AG04450 (cell line): ENCODE measurements at places on chromosomes 1 and 21.

DNA sequence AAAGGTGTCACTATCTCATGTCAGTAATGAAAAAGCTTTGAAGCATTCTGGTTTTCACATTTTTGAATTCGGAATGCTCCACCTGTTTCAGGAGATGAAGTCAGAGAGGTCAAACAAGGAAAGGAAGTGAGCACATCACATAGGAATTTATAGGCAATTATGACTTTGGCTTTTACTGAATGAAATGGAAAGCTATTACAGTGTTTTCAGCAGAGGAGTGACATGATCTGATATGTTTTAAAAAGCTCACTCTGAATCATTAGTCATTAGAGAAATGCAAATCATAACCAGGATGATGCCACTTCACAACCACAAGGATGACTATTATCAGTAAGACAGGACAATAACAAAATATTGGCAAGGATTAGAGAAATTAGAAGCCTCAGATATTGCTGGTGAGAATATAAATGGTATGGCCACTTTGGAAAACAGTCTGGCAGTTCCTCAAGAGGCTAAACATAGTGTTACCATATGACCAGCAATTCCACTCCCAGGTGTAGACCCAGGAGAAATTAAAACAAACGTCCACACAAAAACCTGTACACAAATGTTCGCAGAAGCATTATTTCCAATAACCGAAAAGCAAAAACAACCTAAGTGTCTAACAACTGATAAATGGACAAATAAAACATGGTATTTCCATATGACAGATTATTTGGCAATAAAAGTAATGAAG, 7.5 kb downstream of the TAF1A start:
- DNase-seq = no peak

- no peak for DNase-seq
Observed at GRCh38 chr1:47559944-47560695, 122.3 kb downstream of the FOXD2 start.

DNA sequence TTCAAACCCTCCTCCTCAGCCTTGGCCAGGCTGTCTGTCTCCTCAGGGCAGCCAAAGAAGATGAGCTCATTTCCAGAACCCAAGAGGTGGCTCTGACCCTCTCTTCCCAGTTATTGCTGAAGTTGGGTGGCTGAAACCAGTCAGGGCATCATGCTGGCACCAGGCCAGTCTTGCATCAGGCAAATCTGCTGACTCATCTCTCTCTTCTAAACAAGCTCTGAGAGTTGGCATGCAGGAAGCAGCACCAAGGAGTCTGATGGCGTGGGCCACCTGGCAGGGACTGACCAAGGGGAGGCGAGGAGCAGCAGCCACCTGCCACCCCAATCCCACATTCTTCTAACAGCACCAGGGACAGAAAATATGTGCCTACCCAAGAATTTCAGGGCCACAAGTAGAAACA, 104.8 kb upstream of the ATP1A1 start:
- DNase-seq = no peak

DNA sequence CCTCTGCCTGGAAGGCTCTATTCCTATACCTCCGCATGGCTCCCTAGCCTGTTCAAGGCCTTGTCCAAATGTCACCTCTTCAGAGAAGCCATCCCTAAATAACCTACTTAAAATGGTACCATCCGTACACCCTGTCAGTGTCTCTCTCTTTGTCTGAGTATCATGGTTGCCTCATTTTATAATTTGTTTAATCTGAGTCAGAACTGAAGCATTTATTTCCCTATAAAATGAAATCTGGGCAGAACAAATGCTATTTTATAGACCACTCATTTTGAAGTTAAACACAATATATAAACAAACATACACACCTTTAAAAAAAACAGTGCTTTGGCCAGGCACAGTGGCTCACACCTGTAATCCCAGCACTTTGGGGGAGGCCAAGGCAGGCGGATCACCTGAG, 30.2 kb downstream of the RERE start:
- DNase-seq = no peak

- DNase-seq = no peak
Observed at GRCh38 chr1:151939779-151940178, 30.5 kb upstream of the THEM4 start.

GRCh38 chr1:29519788-29520110, 283.4 kb downstream of the PTPRU start:
- no peak for DNase-seq

DNA sequence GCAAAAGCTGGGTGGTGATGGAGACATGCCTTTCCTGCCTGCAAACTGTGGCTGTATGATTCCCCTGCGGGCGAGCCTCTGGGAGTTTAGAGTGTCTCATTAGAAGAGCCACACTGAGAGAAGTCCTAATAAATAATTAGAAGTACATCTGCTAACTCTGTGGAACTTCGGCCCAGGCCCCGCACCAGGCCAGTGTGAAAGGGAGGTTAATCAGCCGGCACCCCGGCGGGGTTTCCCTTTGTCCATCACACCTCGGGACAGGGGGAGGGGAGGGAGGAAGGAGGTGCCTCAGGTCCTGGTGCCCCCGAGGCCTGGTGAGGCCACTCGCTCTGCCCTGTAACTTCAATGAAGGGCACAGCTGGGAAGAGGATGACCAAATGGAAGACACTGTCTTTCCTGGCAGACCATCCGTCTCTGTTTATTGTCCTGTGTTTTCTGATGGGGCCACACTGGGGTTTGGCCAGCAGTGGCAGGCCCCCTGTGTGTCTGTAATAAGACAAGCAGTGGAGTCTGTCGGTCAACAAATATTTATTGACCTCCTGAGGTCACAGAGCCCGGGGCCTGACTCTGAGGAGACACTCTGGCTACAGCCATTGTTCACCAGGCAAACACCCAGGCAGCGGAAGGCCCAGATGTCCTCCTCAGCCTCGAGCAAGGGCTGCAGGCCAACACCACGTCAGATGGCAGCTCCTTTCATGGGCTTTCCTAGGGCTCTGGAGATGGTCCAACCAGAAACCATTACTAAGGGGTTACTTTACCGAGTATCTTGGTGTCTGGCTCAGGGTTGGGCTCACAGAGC, 267.5 kb upstream of the RAB4A start:
- DNase-seq = no peak

GRCh38 chr1:229059671-229060539, 211.0 kb upstream of the RAB4A start:
- DNase-seq = no peak

- DNase-seq = no peak
Observed at GRCh38 chr1:72284084-72284347, 1.7 kb upstream of the NEGR1 start.

DNA sequence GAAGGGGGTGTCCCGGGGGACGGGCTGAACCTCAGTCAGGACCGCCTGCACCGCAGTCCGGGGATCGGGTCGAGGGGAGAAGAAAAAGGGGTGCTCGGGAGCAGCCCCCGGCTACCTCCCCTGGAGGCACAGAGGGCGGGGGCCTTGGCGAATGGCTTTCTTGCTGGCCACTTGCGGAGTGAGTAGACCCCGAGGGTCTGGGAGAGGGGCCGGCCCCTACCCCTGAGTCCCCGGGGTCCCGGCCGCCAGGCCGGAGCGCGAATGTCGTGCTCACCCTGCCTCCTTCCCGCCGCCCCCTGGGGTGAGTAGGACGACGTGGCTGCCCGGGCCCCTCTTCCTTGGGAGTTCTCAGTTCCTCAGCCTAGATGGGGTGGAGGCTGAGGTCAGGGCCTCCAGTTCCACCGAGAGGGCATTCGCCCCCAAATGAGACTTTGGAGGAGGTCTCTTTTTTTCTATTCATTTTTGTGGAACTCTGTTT, 113.0 kb downstream of the OSBPL9 start:
- no peak for DNase-seq
